ENCODE measurements at places on chromosomes 11 and 22.

DNA sequence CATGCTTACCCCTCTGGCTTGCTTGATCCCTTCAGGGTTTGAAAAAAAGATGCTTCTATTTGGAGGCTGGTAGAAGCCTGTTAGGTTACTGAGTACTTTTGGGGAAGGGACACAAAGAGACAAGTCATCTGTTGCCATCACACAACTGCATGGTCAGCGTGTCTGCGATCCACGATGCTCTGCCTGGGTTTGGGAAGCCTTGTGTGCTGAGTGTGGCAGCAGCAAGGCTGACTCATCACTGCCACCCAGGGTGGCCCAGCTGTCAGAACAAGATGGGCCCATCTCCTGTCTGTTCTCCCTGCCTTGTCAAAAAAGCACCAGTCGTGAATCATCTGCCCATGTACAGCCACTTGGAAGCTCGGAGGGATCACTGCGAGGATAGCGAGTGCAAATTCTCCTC, 26.2 kb downstream of the UBASH3B start:
- DNase-seq, result no peak

DNA sequence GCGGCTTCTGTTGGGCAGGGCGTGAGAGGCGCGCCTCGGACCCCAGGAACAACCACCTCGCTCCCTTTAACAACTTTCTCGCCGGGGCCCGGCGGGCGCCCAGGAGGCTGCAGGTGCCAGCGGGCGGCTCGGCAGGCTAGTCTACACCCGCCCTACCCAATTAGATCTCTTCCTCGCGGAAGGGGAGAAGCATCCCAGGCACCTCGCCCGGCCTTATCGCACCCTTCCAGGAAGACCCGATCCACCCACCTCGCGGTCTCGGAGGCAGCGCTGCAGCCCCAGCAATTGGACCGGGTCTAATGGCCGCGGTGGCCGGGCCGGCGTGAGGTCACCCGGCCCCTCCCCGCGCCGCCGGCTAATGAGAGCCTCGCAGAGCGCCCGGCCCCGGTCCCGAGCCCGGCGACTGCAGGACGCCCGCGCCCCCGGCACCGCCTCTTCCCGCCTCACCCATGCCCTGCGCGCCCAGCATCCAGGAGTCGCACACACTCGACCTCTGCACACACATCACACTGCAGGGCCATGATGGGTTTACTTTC, at the start of gene PLAAT3:
PLAAT3 (minus strand) TSS at position 298 of the 536 bp plus-strand sequence. CDS start 419 bp downstream, outside the sequence.
- DNase-seq, result peak; percentile 54

DNA sequence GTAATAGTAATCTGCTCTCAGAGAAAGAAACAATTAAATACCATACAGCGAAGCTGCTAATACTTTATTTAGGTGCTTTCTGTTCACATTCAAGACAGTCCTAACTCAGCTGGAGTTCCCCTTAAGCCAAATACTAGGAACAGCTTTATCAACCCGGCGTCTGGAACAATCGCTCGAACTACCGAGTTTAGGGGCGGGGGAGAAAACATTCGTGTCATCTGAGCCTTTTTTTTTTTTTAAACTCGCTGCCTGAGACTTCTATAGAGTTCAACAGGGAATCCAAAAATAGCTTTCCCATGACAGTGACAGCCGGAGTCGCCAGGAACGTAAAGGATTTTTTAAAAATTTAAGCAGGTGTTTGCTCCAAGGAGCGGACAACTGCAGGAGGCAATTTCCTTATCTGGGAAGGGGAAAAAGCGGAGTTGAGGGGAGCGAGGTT, 852 bp downstream of the TRAF6 start:
- peak; percentile 28 for DNase-seq

- DNase-seq, result peak; percentile 70
These were observed at the start of gene LGR4 for GRCh38 chr11:27472398-27473016. Gene LGR4 (minus strand): TSS chr11:27472790. CDS start chr11:27472302, 488 bp downstream.

All from stimulated activated CD4-positive, alpha-beta T cell treated with anti-CD3 and anti-CD28 coated beads, Interleukin-2, amount 100 ng/mL, for 24 hours (primary cell).